Activated naive CD8-positive, alpha-beta T cell treated with anti-CD3 and anti-CD28 coated beads, Interleukin-2, amount 50 U/mL, for 24 hours (primary cell): ENCODE measurements at places on chromosomes 4 and X.

GRCh38 chrX:150635952-150636351 is 57.2 kb upstream of the MTMR1 start:
- DNase-seq: no peak

- no peak for DNase-seq
Measured at GRCh38 chr4:52891743-52892142, 29.6 kb downstream of the RASL11B start.

DNA sequence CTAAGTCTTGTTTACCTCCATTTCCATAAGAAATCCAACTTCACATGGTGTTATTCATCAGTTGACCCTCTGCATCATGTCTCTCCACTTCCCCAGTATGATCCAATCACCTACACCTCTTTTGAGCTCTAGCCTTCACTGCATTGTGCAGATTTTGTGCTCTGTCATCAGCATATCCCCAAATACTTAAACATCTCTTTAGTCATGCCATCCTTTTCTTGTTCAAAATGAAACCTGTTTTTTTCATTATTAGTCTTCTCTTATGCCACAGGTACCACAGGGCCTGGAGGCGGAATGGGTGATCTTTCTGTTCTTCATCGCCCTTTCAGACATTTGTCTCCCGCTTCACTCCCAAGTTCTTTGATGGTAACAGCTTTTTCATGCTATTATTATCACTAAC is 382.7 kb upstream of the GALNTL6 start:
- DNase-seq: no peak

DNA sequence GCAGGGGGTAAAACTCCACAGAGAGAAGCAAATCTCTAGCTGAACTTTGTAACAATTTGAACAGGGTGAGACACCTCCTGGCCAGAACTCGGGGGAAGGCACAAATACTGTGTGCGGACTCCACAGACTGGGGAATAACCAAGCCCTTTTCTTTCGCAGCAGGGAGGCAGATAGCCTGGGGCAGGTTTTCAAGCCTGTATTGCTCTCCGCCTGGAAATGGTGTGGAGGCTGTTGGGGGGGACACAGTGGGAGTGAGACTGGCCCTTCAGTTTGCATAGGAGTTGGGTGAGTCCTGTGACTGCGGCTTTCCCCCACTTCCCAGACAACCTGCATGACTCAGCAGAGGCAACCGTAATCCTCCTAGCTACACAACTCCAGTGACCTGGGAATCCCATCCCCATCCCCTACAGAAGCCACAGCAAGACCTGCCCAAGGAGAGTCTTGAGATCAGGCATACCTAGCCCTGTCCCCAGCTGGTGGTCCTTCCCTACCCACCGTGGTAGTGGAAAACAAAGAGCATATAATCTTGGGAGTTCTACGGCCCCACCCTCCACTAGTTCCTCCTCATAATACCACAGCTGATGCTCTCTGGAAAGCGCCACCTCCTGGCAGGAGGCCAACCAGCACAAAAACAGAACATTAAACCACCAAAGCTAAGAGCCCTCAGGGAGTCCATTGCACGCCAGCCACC is 12.9 kb upstream of the SMPX start:
- peak; percentile 1 for DNase-seq

- no peak for DNase-seq
Measured at GRCh38 chr4:33029976-33030375, 2309.8 kb downstream of the PCDH7 start.

- DNase-seq: no peak
Measured at GRCh38 chr4:16731776-16732380, 166.6 kb downstream of the LDB2 start.

- DNase-seq: no peak
Measured at GRCh38 chr4:1623400-1623799, 60.7 kb downstream of the FAM53A start.

DNA sequence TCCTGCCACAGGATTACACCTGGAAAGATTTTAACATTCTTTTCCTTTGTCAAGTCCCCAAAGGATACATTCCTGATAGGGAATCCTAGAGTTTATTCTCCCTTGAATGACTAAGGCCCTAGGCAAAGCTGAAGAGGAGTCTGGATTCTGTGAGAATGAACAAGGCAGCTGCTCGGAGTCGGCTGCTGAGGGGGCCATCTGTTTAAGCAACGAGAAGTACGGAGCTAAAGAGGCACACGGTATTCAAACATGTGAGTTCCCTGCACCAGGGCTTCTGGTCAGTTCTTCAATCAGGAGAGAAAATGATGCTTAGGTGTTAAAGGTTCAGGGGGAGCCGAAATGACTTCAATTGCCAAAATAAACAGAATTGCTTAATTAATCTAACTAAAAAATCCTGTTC is 97.6 kb downstream of the MGST2 start:
- no peak for DNase-seq

DNA sequence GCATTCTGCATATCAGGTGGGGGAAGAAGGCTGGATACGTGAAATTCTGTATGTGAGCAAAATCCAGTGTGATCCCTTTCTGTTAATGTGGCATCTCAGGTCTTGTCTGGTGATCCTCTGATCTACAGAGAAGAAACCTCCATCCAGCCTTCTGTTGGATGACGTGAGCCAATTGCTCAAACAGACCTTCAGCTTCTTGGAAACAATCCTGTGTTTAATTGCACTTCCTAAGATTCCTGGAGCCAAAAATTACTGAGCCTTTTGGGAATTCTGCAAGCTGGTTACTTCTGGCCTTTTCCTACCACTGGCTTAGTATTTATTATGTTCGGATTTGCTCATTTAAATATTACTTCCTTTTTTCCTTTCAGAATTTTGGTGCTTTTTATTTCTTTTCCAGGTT is 51.2 kb downstream of the TRIML1 start:
- DNase-seq: no peak

DNA sequence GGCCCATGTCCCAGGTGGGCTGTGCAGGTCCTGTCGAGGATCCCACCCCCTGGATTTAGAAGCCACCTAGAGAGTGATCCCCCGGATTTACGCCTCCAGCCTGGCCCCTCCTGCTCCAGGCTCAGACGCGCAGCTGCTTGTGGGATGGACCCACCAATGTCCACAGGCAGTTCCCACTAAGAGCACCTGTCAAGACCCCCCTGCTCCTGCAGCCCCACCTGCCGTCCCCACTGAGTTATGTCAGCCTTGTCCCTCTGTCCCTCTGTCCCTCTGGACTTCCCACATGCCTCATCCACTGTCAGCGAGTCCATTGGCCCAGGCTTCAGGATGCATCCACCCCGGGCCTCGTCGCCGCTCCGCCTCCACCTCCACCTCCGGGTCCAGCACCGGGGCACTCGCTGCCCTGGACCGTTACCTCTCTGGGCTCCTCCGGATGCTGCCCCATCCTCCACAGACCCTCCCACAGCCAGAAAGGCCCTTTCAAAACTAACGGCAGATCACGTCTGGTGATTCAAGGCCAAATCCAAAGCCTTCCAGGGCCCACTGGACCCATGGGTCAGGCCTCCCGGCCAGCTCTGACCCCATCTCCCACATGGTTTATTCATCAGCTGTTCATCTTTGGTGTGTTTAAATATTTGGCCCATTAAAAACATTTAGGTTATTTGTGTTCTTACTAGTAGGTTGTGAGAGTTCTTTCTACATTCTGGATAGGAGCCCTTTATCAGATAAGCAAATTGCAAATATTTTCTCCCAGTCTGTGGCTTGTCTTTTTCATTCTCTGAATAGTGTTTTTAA is 28.3 kb downstream of the HTRA3 start:
- no peak for DNase-seq

DNA sequence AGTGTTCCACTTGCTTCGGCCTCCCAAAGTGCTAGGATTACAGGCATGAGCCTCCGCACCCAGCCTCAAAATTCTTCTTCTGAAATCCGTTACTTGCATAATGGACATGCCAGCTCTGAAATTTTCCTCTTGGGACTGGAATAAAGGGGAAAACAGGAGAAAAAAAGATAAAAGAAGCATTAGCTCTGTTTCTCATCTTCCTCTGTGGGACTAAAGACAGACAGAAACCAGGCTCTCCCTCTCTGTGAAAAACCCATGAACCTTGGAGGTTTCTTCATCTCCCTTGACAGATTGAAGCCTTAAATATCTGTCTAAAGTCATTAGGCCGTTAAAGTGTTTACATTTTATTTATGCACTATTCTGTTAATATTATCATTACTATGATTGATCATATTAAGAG is 19.4 kb upstream of the PRSS12 start:
- DNase-seq: no peak

DNA sequence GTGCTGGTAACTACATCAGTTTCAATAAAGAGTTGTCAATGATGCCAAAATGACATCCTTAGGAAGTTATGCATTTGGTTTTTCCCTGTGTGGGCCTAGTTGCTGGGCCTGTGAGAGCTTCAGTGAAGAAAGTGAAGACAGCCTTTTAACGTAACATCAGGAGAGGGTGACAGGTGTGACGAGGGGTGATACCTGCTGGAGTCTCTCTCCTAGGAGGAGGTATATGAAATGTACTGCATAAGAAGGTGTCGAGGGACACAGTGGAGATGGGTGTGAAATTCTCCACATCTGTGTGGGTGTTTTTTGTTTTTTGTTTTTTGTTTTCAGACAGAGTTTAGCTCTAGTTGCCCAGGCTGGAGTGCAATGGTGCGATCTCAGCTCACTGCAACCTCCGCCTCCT is 49.2 kb downstream of the EVC start:
- DNase-seq: no peak

- no peak for DNase-seq
Measured at GRCh38 chr4:7399440-7400234, 35.1 kb downstream of the PSAPL1 start.

DNA sequence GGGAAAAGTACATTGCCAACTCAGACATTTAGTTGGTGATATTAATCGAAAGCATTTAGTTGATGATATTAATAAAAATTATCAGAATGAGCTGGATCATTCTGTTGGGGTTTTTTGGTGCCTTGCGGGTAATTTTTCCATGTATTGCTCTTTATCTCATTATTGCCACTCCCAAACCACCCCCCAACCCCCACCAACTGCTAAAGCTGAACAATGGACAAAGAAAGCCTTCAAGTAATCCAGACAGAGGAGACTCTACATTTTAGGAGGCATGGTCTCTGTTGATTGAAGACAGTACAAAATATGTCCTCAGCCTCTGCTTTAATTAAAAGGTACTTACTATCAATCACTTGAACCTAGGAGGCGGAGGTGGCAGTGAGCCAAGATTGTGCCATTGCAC is 22.5 kb downstream of the PDK3 start:
- no peak for DNase-seq

DNA sequence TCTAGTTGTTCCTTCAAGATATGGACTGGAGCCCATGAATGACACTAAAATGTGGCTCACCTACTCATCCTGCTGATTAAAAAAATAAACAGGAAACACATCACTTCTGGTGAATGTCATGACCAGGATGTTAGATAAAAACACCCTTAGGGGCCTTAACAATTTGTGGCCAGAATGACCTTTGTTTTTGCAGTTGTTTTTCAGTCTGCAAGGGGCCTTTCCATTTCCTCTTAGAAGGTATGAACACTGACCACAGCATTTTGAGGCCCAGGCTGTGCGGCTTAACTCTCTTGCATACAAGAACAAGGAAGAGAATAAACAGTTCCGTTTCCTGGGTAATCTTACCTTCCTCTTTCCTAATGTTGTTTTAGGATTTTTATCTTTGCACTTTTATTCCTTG is 113.2 kb downstream of the IL1RAPL2 start:
- DNase-seq: no peak

- no peak for DNase-seq
Measured at GRCh38 chr4:147428583-147428982, 52.3 kb upstream of the EDNRA start.

DNA sequence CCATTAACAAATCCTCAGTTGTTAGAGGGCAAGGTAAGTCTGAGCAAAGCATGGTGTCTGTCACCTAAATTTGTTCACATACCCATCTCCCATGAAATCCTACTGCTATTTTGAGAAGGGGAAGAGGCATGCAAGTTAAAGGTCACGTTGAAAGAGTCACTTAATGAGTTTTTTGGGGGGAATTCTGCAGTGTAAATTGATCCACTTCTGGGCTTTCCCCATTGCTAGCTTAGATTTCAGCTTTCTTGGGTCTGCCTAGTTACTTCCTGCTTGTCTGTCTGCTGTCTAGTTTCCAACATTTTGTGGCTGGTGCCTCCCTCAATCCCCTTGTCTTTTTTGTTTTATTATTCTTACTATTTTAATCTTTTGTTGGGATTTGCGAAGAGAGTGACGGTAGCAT is 32.0 kb downstream of the CEP135 start:
- DNase-seq: no peak

DNA sequence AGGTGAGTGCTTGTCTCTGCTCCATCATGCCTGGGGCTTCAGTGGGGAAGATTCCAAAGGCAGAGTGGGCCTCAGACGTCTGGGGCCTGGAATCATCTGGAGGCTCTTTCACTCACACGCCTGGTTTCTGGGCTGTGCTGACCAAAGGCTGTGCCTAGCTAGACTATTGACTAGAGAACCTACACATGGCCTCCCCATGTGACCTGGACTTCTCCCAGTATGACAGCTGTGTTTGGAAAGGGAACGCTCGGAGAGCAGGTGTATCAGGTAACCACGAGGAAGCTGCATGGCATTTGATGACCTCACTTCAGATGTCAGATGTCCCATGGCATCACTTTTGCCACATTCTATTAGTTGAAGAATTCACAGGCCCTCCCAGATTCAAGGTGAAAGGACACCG is 51.0 kb downstream of the ADGRL3 start:
- DNase-seq: no peak

- DNase-seq: no peak
Measured at GRCh38 chrX:55524487-55524886, 34.8 kb upstream of the USP51 start.

DNA sequence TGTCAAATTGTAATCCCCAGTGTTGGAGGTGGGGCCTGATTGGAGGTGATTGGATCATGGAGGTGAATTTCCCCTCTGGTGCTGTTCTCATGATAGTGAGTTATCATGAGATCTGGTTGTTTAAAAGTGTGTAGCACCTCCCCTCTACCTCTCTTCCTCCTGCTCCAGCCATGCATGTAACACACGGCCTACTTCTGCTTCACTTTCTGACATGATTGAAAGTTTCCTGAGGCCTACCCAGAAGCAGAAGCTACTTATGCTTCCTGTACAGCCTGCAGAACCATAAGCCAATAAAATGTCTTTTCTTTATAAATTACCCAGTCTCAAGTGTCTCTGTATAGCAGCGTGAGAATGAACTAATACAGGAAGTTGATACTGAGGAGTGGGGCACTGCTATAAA is 61.7 kb upstream of the DDX60 start:
- no peak for DNase-seq

- no peak for DNase-seq
Measured at GRCh38 chrX:18649498-18649951, 22.4 kb downstream of the RS1 start.

DNA sequence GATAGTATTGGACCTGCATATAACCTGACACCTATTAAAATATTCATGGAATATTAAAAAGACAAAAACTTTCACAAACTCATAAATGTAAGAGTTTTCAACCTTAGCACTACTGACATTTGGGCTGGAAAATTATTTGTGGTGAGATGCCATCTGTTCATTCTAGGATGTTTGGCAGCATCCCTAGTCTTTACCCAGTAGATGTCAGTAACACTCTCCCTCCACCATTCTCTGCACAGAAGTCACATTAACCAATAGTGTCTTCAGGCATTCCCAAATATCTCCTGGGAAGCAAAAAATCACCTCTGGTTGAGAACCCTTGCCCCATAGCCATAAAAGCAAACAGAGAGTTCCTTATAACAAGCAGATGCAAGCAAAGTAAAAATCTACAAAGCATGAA is 41.4 kb upstream of the NDST4 start:
- no peak for DNase-seq
